ENCODE measurements at places on chromosomes 12 and 14. TPM values are rescaled to one million over a fixed set of nuclear protein-coding genes. Genes with fewer than 3 reads are reported as not detected.

Gene GPR162
- total RNA-seq, result 4.2 TPM

Gene GLS2
- 0.54 TPM for total RNA-seq

DNA sequence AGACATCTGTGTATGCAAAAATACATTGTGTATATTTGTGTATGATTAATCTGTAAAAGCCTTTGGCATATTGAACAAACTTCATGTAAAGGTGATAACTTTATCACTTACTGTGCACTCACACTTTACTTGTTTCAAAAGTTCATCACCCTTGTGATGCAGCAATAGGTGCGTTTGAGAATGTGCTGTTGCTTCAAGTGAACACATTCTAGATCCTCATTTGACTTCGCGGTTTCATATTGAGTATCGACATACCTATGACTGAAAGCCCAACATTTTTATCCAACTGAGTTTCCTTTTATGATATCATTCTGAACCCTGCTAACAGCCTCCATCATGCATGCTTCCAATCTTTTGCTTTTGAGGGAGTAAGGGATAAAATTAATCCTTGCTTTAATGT is 1086.9 kb downstream of the TMEM121 start:
- DNase-seq, result no peak

GRCh38 chr12:47799357-47799955 is 20.2 kb downstream of the HDAC7 start:
- no peak for DNase-seq

Gene JPH4
- not detected for total RNA-seq

DNA sequence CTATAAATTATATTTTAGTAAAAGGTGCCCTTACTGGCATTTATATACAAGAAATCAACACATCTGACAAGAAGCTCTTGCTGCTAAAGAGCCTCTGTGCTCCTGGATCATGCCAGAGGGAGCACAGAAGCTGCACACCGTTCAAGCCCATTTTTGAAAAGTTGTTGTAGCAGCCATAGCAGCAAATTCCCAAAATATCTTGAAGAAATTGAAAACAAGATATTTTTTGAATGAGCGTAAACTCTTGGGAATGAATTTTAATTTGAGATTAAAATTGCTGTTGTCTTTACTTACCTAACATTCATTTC is 540 bp upstream of the CLEC2D start:
- DNase-seq, result no peak

Gene XPOT
- total RNA-seq, result 94.2 TPM

DNA sequence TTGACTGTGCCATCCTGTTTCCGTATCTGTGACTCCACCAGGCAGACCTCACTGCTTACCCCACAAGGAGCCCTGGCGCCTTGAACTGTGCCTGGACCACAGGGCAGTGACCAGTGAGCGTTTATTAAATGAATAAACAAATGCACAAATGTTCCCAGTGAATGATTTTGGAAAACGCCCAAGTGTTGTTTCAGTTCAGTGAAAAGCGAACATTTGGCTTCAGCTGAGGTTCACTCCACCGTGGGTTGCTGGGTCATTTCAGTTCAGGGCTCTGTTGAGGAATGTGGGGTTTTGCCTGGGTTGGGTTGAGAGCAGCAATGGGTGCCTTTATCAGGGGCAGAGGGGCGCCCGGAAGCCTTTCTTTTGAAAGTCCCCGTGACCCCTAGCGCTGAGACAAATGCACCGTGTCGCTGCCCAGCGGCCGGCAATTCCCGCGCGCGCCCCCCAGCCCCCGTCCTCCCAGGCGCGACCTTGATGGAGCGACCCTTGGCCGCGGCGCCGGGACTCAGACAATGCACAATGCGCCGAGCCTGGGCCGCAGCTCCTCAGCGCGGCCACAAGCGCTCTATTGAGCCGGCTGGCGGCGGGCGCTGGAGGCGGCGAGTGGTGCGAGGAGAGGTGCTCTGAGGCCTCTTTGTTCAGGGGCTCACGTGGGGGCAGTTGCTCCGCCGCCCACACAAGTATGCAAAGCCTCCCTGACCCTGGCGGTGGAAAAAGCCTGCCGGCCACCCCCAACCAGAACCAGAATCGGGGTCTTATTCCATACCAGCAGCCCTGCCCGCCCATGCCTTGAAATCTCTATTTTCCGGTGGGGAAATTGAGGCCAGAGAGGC is 40.5 kb upstream of the CLMN start:
- no peak for DNase-seq

DNA sequence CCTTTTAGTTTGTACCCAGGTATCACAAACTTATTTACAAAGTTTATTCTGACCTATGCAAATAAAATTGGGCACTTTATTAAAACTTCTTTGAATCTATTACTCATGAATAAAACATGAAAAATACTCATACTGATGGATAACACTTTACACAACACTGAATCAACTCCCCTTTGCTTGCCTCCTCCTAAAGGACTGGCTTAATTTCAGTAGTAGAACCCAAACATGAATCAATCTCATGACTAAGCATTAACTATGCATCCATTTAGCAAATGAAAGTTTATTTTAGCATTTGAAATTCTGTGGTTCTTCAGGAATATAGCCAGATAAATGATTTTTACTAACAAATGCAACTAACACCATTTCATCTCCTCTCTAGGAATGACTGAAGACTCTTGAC is 32.4 kb downstream of the DENND5B start:
- DNase-seq, result no peak

Gene NKX2-8
- total RNA-seq, result not detected
